ENCODE measurements at places on chromosomes 4 and X.
A peak's percentile ranks its signal among the peaks of the same experiment; 100 is the strongest.

DNA sequence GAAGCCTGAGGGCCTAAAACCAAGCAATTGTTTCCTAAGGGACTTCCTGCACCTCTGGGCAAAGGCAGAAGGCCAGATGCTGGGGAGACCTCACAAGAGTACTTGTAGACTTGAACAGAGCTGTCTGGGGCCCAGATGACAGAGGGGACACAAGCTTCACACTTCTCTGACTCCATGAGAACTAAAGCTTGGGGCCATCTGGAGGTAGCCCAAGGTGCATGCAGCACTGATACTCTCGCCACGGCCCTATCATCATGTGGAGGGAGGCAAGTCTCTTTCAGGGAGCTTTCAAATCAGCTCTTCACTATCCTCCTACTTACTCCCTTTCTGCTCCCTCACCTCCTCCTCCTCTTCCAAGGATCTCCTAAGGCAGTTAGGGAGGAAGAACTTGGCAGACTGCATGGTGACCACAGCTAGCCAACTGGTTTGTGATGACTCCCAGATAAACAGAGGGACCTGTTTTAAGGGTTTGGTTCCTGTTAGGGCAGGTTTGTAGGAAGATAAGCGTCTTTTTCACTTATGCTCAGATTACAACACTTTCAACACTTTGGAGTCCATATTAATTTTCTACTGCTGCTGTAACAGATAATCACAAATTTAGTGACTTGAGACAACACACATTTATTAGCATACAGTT is 23.8 kb downstream of the MSL3 start:
- no peak for DNase-seq

- no peak for DNase-seq
Measured at GRCh38 chr4:5034206-5034605, 14.9 kb upstream of the CYTL1 start.

- no peak for DNase-seq
Measured at GRCh38 chrX:121333942-121334341, 286.5 kb downstream of the GLUD2 start.

DNA sequence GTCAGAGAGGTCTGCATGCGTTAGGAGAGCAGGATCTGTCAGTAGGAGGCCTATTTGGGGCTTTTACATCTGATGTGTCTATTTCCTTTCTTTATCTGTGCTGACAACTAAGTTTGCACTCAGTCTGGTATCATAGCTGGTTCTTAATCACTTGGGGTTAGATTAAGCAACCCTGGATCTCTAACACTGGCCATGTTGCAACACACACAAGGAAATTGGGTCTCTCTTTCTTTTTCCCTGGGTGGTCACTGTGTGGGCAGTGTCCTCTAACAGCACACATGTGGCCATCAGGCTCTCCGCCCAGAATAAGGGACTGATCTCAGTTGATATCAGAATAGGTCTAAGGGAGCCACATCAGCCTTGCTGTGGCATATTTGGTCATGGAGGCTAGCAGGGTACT is 38.9 kb downstream of the IGFBP7 start:
- no peak for DNase-seq

DNA sequence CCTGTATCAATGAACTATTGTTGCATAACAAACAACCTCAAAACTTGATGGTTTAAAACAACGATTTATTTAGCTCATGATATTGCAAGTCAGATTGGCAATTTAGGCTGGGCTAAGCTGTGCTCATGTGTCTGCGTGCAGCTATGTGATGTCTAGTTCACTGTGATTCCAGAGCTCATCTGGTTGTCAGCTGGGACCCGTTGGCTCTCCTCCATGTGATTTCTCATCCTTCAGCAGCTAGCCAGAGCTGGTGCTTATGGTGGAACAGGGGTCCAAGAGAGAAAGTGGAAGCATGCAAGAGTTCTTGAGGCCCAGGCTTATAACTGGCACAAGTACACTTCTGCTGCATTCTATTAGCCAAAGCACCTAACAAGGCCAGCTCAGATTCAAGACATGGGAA is 28.8 kb upstream of the TRPC3 start:
- DNase-seq, result no peak

DNA sequence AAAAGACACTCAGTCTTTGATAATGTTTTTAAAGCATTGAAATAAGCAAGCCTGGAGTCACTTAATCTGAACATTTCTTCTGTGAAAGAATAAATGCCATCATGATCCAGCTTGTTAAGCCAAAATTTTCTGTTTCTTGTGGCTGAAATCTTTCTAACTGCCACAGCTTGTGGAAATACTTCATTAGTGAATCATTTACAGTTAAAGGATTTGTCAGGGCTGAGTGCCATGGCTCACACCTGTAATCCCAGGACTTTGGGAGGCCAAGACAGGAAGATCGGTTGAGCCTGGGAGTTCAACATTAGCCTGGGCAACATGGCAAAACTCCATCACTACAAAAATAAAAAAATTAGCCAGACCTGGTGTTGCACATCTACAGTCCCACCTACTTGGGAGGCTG is 93.3 kb upstream of the PDE5A start:
- no peak for DNase-seq

GRCh38 chr4:140028676-140029517 is 125.1 kb downstream of the MAML3 start:
- no peak for DNase-seq

GRCh38 chr4:172344308-172344938 is 531.2 kb downstream of the GALNTL6 start:
- DNase-seq, result peak; percentile 53

GRCh38 chrX:84830836-84831235 is 172.8 kb upstream of the APOOL start:
- peak; percentile 82 for DNase-seq

DNA sequence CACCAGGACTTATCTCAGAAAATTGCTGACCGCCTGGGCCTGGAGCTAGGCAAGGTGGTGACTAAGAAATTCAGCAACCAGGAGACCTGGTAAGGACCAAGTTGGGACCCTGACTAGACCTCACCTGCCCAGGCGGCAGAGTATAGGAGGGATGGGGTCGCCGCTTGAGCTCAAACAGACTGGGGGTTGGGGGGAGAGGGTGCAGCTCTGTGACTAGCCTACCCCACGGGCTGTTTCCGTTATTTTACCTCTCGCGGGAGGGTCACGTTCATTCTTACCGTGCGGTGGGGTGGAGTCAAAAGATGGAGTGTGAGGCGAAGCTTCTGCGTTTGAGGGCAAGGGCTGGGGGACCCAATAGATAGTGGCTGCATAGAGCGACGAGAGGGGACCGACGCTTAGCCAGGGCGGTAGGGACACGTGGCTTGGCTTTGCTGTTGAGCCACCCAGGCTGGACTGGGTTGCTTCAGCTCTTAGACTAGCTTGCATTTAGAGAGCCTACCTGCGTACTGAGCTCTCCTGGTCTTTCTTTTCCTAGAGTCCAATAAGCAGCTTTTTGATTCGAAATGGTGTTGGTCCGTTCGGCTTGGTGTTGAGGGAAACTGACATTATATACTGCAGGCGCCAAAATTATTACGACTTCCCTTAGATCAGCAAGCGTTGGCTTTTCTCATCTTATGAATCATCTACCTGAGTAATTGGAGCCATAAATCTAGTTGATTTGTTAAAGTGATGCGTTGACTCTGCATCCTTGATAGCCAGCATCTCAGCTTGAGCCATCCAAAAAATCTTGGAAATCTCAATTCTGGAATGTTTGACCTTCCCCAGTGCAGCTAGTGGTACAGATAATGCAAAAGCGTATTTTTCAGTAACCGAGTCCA is 591 bp downstream of the PRPS1 start:
- peak; percentile 67 for DNase-seq

GRCh38 chr4:8307714-8308113 is 38.2 kb downstream of the HTRA3 start:
- DNase-seq, result no peak

GRCh38 chr4:118352843-118353533 is at the start of gene PRSS12:
Gene PRSS12, minus strand, starts transcription at chr4:118353003. Its CDS starts 283 bp downstream, at chr4:118352720.
- peak; percentile 91 for DNase-seq

GRCh38 chr4:155762334-155762733 is 3.5 kb downstream of the GUCY1B1 start:
- no peak for DNase-seq

DNA sequence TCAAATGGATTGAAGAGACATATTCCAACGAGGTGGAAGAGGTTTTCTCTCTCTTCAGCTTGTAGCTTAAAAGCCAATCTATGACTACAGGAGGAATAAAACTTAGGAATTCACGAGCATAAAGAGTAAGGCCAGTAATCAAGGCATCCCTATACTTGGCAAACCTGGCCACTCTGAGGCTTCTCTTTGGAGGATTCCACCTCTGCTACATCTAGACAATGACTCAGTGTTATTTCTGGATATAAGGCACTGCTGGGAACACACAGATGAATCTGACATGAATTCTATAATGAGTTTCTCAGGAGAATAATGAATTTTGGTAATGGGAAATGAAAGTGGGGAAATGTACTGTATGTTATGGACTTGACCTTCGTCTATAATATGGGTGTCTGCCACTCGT is 1015.8 kb upstream of the FTHL17 start:
- DNase-seq, result no peak

GRCh38 chrX:23704673-23705206 is 37.4 kb downstream of the PRDX4 start:
- no peak for DNase-seq

DNA sequence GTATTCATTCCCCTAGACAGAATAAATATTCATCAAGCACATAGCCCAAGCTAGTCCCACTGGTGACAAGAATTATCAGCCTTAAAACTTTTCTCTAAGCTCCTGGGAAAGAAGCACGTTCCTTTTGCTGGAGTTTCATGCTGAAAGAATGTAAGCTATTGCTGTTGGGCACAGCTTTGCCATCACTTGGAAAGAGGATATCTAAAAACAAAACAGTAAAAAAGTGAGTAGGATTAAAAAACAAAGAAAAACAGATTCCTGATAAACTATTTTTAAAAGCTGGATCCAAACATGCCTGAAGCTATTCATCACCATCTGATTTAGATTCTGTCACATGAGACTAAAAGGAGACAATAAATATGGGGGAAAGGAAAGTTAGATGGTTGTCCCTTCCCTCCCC is 176.8 kb downstream of the SCFD2 start:
- peak; percentile 10 for DNase-seq

DNA sequence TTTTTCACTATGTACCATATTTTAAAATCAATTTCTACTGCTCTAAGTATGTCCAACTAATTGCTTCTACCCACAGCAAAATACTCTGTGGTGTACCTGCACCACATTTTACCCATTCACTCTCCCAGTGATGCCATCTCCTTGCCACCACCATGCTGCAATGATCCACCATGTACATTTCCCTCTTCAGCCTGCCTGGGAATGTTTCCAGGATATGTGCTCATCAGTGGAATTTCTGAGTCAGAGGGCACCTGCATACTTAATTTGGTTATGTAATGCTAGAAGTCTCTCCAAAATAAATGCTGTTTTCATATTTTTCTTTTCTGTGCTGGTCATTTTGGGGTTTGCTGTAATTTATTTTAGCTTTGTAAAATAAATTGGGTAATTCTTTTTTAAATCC is 33.2 kb upstream of the OCIAD2 start:
- peak; percentile 2 for DNase-seq

DNA sequence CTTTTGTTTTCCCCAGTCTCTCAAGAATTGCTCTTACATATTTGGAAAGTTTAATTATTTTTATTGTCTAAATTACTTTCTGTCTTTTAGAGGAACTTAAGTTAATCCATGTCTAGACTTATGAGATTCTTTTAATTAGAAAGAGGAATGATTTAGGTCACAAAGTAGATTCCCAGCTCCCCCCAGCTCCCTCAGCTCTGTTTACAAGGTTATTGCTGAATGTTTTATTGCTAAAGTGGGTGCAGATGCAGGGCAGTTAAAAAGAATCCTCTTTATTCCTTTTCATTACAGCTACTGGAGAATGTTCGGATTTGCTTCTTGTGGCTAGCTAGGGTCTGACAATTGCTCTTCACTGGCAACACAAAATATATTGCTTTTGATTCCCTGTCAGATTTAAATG is 33.7 kb upstream of the CCKAR start:
- DNase-seq, result no peak

DNA sequence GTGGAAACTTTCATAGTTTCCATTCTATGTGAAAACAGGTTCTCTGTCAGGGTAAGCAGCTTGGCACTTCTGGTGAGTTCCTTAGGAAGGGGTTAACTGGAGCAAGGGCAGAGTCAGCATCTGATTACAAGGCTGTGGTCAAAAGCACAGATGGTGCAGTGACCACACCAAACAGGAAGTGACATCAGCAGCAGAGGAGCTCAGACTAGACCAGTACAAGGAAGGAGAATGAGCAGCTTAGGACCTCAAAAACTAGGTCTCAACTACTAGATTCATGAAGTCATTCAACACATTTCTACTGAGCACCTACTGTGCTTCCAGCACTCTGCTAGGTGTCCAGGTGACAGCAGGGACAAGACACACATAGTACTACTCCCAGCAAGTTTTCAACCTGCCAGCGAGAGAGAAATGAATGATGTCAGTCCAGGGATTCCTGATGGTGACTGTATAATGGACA is 130.2 kb downstream of the AMELX start:
- DNase-seq, result no peak

DNA sequence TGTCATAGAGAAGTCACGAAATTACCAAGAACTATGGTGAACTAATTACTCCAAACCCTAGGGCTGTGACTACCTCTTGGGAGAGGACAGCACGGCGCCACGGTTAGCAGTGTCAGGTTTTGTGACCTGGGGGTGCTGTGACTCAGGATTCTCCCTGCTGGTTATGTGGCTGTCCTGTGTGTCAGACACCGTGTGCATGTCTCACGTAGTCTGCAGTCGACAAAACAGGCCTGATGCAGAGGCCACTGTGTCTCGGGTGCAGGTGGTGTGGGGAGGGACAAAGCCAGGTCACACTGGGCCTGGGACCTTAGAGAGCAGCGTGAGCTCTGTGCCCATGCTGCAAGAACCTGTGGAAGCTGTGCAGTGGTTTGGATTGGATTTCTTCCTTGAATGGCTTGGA is 34.1 kb downstream of the TNIP2 start:
- no peak for DNase-seq

GRCh38 chr4:103046416-103047290 is 27.1 kb upstream of the SLC9B1 start:
- DNase-seq, result peak; percentile 50

GRCh38 chrX:110442635-110443034 is 84.0 kb downstream of the RTL9 start:
- DNase-seq, result peak; percentile 69

DNA sequence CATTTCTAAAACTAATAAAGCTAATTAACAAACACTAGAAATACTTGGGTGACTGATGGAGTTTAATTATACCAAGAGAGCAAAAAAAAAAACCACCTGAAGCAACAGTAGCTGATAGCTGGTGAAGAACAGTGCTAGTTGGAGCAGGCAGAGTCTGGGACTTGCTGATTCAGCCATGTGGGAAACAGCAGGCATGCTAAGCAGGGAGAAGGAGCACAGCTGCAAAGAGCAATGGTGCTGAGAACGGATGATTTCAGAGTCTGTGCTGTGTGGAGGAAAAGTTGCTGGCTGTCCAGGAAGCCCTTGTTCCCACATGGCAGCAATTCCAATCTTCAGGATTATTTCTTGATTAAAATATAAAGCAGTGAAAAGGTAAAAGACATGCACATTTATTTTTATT is 68.8 kb downstream of the NPY1R start:
- no peak for DNase-seq

- peak; percentile 63 for DNase-seq
Measured at GRCh38 chrX:33183361-33183760, 28.0 kb downstream of the DMD start.

GRCh38 chr4:185142564-185142911 is 528 bp upstream of the SLC25A4 start:
- DNase-seq, result peak; percentile 51

All from NCI-H69 (cell line).